ENCODE measurements at places on chromosomes 13 and 19.

- DNase-seq: no peak
Observed at GRCh38 chr19:345320-345879, 804 bp upstream of the MIER2 start.

- no peak for DNase-seq
Observed at GRCh38 chr13:111881700-111882099, 185.2 kb upstream of the SOX1 start.

GRCh38 chr13:26873386-26873698 is 112.8 kb upstream of the GPR12 start:
- no peak for DNase-seq

DNA sequence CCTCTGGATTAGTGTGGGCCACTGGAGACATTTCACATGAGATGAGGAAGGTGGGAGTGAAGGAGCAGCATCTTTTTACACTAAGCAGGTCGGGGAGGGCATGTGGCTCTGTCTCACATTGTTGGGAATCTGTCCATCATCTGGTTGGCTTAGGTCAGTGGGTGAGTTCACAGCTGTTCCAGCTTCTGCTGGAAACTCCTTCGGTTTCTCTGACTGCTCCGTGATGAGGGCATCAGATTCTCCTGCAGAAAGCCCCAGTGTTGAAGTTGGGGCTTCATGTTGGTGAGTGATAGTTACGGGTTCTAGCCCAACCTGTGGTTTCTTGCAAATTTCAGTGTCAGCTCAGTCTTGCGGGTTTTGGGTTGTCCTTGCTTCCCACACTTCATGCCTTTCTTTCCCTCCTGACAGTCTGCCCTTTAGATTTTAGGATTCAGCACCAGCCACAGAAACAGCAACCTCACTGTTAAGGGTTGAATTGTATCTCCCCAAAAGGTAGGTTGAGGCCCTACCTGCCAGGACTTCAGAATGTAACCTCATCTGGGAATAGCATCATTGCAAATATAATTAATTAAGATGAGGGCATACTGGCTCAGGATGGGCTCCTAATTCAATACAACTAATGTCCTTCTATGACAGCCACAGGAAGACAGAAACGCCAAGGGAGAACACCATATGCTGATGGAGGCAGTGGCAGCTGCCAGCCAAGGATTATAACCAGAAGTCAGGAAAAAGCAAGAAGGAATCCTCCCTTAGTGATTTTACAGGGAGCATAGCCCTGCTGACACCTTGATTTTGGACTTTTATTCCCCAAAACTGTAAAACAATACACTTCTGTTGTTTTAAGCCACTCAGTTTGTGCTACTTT is 7.6 kb upstream of the ALOX5AP start:
- no peak for DNase-seq

- DNase-seq: no peak
Observed at GRCh38 chr13:23469951-23470421, 36.5 kb upstream of the SACS start.
